ENCODE measurements at places on chromosomes 7 and 10. TPM values are rescaled to one million over a fixed set of nuclear protein-coding genes. Genes with fewer than 3 reads are reported as not detected.

Gene PPRC1
- total RNA-seq: 69.8 TPM

Gene LDB3
- not detected for total RNA-seq

Gene THSD7A
- 0.03 TPM for total RNA-seq

Gene CACNB2
- 1.1 TPM for total RNA-seq

Gene ZNF804B
- not detected for total RNA-seq

Gene C10orf53
- total RNA-seq: not detected

Gene LOXL4
- total RNA-seq: not detected

GRCh38 chr10:2214805-2215204, 477.5 kb upstream of the ADARB2 start:
- no peak for DNase-seq
- no peak overlapping the region for H3K27ac ChIP-seq
- H3K4me3 ChIP-seq: no peak overlapping the region
- no peaks in the 10 kb centered on the region for H3K27me3 ChIP-seq

DNA sequence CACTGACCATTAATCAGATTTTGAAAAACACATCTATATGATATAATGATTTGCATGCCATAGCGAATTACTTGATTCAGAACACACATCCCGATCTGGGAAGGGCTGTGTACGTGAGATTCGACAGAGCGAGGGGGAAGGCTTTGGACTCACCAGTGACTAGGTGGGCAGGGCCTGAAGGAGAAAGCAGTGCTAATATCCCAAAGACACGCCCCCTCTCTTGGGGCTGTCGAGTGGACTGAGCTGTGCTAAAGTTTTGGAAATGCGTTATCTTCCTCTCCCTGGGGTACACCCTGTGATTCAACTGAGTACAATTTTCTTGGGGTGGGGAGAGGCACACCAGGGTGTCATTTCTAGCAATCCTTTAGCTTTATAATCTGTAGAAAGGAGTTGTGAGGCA, 1.8 kb downstream of the LRRC17 start:
- no peaks in the 10 kb centered on the region for H3K4me1 ChIP-seq
- H3K27me3 ChIP-seq: 0 out of 2 replicates have a peak, but pooled peaks cover 1% of the 10 kb centered on the region
- H3K4me3 ChIP-seq: no peak overlapping the region

- no peak overlapping the region for H3K27ac ChIP-seq
- H3K27me3 ChIP-seq: no peaks in the 10 kb centered on the region
- no peaks in the 10 kb centered on the region for H3K4me1 ChIP-seq
- no peaks in the 10 kb centered on the region for H3K36me3 ChIP-seq
- no peak overlapping the region for H3K4me3 ChIP-seq
- DNase-seq: no peak
Measured at GRCh38 chr10:33822774-33823173, 488.3 kb upstream of the NRP1 start.

- H3K36me3 ChIP-seq: no peaks in the 10 kb centered on the region
- no peak overlapping the region for H3K4me3 ChIP-seq
- DNase-seq: peak; percentile 65
- H3K4me1 ChIP-seq: peaks cover 25% of the 10 kb centered on the region
- no peak overlapping the region for H3K27ac ChIP-seq
Measured at GRCh38 chr7:30224511-30225062, 59.8 kb upstream of the ZNRF2 start.

GRCh38 chr10:127797339-127797738, 60.4 kb downstream of the FOXI2 start:
- no peak overlapping the region for H3K27ac ChIP-seq
- H3K36me3 ChIP-seq: no peaks in the 10 kb centered on the region
- H3K4me1 ChIP-seq: no peaks in the 10 kb centered on the region
- no peak for DNase-seq
- H3K4me3 ChIP-seq: no peak overlapping the region
- H3K27me3 ChIP-seq: no peaks in the 10 kb centered on the region

DNA sequence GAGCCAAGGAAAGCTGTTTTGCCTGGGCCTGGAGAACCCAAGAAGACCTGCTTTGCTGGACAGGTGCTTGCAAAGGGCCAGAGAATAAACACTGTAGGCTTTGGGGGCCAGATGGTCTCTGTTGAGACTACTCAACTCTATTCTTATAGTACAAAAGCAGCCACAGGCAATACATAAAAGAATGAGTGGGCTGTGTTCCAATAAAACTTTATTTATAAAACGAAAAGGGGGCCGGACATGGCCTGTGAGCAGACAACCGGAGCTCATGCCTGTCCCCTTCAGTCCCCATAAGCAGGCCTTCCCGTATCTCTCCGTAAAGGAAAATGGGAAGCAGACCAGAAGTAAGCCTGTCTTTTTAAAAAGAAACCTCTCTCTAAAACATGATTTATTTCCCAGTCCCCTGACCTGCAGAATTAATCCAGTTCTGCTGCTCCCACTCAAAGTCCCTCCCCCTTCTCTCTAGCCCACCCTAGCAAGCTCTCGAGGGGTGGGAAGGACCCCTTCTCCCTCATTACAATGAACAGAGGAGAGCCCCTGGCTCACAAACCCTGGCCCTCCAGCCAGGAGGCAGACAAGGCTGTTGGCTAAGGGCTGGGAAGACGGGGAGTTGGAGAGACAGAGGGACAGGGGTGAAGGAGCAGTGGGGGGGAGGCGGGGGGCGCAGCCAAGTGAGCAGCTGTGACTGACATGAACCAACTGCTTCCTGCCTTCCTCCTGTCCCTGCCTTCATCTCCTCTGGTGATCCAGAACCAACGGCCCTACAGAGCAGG, 177.8 kb downstream of the NEURL1 start:
- no peaks in the 10 kb centered on the region for H3K27me3 ChIP-seq
- no peak overlapping the region for H3K27ac ChIP-seq
- no peak for DNase-seq
- H3K4me1 ChIP-seq: no peaks in the 10 kb centered on the region
- no peak overlapping the region for H3K4me3 ChIP-seq

DNA sequence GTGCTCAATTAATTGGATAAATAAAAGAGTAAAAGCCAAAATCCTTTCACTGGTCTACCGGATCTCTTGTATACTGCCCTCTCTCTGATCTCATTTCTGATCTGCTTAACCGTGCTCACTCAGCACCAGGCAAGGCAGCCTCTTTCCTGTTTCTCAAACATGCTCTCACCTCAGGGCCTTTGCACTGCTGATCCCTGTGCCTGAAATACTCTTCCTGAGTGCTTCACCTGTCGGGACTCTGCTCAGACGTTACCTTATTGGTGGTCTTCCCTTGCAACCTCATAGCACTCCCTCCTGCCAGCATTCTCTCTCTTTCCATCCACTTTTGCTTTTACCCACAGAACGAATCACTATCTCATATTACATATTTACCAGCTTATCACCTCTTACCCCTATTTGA, 55.6 kb downstream of the NPY start:
- DNase-seq: no peak
- no peaks in the 10 kb centered on the region for H3K27me3 ChIP-seq
- H3K27ac ChIP-seq: no peak overlapping the region
- H3K36me3 ChIP-seq: no peaks in the 10 kb centered on the region

GRCh38 chr7:97770850-97771249, 39.0 kb downstream of the TAC1 start:
- H3K4me3 ChIP-seq: no peak overlapping the region
- H3K27ac ChIP-seq: no peak overlapping the region
- no peak for DNase-seq
- H3K36me3 ChIP-seq: no peaks in the 10 kb centered on the region
- no peaks in the 10 kb centered on the region for H3K27me3 ChIP-seq

- no peak for DNase-seq
- H3K36me3 ChIP-seq: no peaks in the 10 kb centered on the region
- no peaks in the 10 kb centered on the region for H3K27me3 ChIP-seq
- H3K4me1 ChIP-seq: no peaks in the 10 kb centered on the region
- H3K27ac ChIP-seq: no peak overlapping the region
- H3K4me3 ChIP-seq: no peak overlapping the region
Measured at GRCh38 chr10:126592901-126593300, 77.6 kb downstream of the C10orf90 start.

GRCh38 chr7:151768805-151769187, 108.1 kb downstream of the PRKAG2 start:
- H3K27ac ChIP-seq: peak overlapping the region; percentile 65
- DNase-seq: no peak
- no peaks in the 10 kb centered on the region for H3K27me3 ChIP-seq
- H3K36me3 ChIP-seq: no peaks in the 10 kb centered on the region
- peaks cover 16% of the 10 kb centered on the region for H3K4me1 ChIP-seq

GRCh38 chr7:76296743-76297740, 5.4 kb upstream of the HSPB1 start:
- no peak overlapping the region for H3K27ac ChIP-seq
- H3K36me3 ChIP-seq: no peaks in the 10 kb centered on the region
- no peak overlapping the region for H3K4me3 ChIP-seq
- H3K4me1 ChIP-seq: peaks cover under 1% of the 10 kb centered on the region
- no peak for DNase-seq

DNA sequence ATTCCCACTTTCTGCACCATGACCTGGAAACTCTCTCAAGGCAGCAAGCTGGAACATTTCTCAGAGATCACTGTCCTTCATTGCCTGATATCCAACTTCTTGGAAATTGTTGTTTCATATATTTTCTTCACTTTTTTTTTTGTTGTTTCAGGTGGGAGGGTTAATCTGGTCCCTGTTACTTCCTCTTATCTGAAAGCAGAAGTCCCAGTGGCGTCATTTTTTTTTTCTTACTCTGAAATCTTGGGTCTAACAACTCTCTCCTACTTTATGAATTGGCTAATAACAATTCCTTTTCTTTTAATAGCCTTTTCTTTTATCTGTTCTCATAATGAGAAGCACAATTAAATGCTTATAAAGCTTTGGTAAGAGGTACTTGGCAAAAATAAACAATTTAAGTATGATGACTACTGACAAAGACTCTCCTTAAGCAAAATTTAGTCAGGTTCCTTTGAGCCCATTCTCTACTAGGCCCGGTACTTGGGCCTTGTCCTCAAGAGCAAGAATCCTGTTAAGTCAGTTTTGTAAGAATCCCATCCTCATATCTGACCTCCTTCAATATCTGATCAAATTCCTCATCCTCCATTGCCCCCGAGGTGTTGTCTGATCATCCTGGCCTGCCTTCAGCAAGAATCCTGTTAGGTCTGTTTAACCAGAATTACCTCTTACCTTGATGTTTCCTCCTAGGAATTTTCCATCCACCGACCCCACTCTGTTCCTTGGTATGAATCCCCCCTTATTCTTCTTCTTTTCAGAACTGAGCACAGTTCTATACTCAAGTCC, 11.5 kb upstream of the CC2D2B start:
- no peak for DNase-seq
- H3K4me1 ChIP-seq: no peaks in the 10 kb centered on the region
- no peak overlapping the region for H3K27ac ChIP-seq
- no peaks in the 10 kb centered on the region for H3K27me3 ChIP-seq
- H3K36me3 ChIP-seq: no peaks in the 10 kb centered on the region

All from GM12878 (cell line).